ENCODE measurements at places on chromosomes 1 and 21.
A peak's percentile ranks its signal among the peaks of the same experiment; 100 is the strongest.

GRCh38 chr21:27647921-27648320 is 681.0 kb upstream of the ADAMTS5 start:
- no peak for DNase-seq

DNA sequence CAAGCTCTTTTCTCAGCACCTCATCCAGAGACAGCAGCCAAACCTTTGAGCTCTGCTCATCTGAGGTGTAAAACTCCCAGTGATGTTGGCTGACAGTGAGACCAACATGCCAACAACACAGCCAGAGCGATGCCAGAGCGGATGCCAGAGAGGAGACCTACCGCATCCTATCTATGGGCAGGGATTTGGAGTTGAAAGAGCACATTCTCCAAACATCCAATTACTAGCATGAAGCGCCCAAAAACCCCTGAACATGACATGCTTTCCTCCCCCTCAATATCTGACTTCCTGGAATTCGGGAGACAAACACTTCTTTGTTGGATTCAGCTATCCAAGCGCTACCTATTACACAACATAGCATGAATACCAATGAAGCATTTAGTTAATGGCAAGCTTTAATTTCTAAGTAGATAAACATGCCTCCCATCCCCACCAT is 23.1 kb upstream of the PAXBP1 start:
- no peak for DNase-seq

GRCh38 chr1:2609319-2610035 is 22.9 kb downstream of the PRXL2B start:
- no peak for DNase-seq

DNA sequence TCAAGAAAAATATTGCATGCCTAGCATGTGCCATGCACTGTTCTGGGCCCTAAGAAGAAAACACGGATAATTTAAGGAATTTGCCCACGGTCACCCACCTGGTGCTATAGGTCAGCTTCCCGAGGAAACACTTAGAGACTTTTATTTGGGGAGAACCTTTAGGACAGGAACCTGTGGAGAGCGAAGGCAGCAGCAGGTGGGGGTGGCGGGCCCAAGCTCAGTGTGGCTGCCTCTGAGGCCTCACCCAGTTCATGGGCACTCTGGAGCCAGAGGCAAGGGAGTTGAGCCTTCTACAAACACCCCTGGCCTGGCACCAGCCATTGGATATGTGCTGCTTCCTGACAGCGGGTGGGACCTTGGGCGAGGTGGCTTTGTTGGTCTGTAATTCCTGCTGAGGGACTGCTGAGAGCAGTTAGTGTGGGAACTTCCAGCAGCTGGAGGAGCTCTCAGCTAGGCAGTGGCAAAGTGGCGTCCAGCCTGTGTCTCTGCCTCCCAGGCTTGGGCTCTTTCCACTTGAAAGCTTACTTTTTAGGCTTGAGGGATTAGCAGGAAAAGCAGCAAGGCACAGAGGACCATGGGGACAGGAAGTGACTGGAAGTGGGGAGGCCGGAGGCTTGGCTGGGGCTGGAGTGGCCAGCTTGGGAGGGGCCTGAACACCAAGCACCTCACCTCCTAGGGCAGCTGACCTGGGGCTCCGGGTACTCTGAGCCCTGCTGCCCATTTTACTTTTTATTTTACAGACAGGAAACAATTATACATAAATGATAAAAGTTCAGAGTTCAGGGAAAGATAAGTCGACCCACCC is 19.1 kb downstream of the MRPL37 start:
- DNase-seq, result no peak

- DNase-seq, result peak; percentile 63
Observed at GRCh38 chr1:119711804-119712341, at the start of gene PHGDH. Gene PHGDH (plus strand): TSS chr1:119711934. CDS start chr1:119712023, 89 bp downstream.

DNA sequence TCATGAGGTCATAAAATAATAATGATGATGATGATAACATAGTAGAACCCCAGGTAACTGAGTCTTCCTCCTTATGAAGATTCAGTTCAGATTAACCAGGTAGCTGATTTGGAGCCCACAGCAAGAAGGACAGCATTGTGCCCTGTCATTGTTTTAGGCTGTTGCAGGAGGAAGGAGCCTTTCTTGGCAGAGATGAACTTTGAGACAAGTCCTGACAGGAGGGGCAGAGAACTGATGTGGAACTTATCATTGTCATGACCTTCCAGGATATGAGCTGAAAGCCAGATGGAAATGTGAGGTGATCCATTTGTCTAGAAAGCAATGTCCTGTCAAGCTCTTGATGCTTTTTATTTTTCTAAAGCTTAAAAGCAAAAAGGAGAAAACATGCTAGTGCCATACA is 132.6 kb upstream of the COA6 start:
- DNase-seq, result no peak

DNA sequence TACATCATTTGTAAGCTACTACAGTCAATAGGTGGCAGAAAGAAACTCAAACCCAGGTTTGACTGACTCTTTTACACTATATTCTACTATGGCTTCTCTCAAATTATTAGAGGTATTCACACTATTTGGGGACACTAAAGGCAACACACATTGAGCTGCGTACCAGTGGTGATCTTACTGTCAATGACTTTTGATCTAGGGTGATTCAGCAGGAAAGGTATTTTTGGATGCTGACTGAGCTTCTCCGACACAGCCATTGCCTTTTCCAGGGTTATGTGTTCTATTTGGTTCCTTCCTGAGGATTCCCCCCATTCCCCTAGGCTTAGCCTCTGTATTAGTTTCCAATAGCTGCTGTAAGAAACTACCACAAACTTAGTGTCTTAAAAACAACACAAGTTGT is 73.2 kb upstream of the JAK1 start:
- DNase-seq, result no peak

GRCh38 chr1:116020668-116021272 is 44.5 kb downstream of the SLC22A15 start:
- DNase-seq, result no peak

- DNase-seq, result no peak
Observed at GRCh38 chr1:4449972-4450371, 204.4 kb upstream of the AJAP1 start.

GRCh38 chr1:112618114-112618720 is 724 bp downstream of the ST7L start:
- no peak for DNase-seq

DNA sequence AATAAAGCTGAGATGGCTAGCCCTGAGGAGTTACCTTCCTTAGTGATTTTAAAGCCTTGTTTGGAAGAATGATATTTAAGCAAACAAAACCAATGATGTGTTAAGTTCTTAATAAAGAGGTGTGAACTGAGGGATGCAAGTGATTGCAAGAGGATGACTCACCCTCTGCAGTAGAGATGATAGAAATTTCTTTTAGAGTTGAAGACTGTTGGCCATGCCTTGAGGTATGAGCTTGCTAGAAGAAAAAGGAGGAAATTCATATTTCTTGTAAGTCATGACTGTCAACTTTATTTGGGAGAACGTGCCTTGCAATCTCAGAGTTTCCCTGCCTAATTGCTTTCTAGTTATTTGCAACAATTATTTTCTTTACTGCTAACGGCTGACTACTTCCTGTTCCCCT is 94.7 kb downstream of the PLA2G4A start:
- no peak for DNase-seq

DNA sequence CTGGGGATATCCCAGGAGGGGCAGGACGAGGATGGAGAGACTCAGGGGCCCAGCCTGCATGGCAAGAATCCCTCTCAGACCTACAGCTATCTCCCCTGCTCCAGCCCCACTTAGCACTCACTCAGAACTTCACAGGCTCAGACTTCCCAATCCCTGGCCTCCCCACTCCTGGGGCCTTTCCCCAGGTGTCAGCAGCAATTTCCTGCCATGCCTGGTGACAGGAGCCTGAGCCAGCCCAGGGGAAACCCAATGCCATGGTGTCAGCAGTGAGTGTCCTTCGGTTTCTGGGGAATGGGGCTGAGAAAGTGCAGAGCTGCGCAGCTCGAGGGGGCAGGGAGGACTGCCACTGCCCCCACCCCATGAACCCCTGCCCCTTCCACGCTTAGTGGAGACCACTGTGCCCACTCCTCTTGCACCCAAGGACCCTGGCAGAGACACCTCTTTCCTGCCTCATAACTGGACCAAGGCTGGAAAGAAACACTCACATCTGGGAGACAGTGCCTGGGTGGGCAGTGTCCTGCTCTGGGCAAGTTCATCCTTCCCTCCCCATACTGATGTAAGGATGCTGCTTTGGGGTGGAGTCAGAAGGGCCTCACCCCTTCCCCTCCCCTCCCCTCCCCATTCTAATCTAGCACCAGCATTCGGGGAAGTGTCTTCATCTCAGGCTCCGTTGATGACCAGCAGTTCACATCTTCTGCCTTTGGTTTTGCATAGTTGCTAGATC is 17.1 kb upstream of the UBL4B start:
- no peak for DNase-seq

- no peak for DNase-seq
Observed at GRCh38 chr1:151416231-151416630, 16.9 kb downstream of the PSMB4 start.

DNA sequence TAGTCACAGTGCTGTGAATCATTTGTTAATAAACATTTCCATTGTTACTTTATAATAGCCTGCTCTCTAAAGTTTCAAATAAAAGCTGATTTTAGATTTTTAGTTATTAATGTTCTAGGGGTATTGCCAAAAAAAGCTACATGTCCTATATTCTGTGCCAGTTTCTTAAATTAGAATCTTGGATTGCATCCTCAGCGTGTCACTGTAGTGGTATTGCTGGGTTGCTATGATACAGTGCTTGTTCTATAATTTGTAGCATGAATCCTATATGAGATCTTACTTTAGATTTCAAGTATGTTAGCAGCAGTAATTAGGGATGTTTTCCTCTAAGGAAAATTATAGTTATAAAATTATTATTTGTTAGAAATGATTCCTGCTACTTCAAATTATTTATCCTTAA is 16.4 kb downstream of the PPP2R5A start:
- no peak for DNase-seq

GRCh38 chr21:32574946-32575925 is 10.1 kb downstream of the TCP10L start:
- DNase-seq, result no peak

DNA sequence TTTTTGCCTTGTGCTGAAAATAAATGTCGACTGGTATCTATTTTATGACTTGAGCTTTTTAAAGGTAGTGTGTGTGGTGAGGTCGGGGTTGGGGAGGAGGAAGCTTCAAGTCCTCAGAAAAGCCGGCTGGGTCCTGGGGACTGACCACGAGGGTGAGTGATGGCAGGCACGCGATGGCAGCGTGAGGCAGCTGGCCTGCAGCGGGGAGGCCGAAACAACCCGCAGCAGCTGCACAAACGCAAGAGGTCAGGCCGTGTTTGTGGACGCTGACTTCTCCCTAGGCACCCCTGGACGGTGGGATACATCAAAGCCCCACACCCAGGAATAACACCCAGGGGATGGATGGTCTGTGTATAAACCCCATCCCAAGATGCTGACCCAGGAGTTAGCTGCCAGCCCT is 51.4 kb downstream of the ZBTB18 start:
- DNase-seq, result no peak

DNA sequence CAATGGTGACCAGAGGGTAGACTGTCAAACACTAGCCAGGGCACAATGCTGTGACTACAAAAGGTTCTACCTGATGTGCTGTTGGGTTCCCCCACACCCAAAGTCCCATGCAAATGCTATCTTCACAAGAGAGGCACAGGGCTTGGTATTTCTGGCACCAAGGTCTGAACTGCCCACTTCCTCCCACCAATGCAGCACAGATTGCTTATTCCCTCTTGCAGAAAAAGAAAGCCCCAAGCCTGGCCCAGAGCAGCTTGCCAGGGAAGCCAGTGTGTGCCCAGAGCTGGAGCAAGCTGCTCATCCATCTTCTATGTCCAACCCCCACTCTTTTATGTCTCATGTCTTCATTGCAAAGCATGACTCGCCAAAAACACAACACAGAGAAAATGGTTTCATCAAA is 149.4 kb upstream of the CAMK1G start:
- DNase-seq, result no peak

GRCh38 chr1:234271243-234271606 is 102.0 kb upstream of the COA6 start:
- DNase-seq, result no peak

DNA sequence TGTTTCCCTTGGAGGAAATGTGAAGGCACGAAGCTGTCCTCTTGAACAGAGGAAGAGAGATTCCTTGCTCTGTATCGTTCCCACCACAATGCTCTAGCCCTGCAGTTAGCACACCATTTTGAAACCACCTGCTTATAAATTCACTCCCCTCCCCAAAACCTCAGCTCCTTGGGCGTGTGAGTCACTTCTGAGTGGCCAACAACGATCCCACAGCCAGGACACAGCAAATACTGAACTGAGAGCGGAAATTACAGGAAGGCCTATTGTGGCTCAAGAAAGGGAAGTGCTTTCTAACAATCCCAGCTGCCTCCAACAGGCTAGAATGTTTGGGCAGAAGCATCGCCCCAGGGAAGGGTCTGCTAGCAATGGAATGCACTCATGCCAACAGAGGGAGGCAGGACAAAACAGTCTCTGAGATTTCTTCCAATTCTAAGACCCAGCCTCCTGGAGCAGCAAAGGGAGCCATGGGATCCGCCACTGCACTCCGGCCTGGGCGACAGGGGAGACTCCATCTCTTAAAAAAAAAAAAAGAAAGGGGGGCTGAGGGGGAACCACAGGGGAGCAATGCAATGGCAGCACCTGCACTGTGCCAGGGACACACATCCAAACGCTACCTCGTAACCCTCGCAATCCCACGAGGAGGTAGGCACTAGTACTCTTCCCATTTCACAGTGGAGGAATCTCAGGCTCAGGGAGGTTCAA is 1.9 kb downstream of the TMEM53 start:
- DNase-seq, result peak; percentile 52

DNA sequence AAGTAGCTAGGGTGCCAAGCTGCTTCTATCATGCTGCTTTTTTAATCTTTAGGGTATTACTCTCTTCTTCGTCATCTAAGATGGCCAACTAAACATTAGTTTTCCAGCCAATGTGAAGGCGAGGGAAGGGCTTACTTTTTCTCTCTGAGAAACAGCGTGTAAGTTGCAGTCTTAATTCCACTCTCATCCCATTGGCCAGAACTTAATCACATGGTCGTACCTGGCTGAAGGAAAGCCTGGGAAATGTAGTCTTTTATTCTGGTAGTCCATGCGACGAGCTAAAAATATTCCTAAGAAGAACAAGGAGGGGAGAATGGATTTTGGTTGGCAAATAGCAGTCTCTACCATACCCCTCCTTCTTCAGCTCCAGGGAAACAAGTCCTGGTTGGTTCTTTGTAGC is 21.5 kb downstream of the DNAJC6 start:
- DNase-seq, result no peak

DNA sequence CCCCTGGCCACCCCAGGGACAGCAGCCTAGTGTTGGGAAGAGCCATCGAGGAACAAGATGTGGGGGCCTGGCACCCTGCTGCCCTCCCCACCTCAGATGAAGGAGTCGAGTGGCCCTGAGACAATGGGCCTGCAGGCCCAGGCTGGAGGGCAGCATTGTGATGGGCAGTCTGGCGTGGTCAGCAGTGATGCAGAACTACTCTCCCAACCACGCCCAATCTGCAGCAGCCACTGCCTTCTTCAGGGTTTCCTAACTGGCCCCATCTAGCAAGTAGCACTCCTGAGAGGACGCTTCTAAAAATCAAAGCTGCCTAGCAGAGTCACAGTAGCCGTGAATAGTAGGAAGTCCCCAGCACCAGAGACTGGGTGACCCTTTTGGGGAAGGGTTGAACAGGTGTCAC is 18.5 kb downstream of the CDCP2 start:
- DNase-seq, result no peak

Measured in T1000 (cell line).